Left lung (tissue), 14 donors: ENCODE measurements at places on chromosomes 12 and 14. TPM values are rescaled to one million over a fixed set of nuclear protein-coding genes. Genes with fewer than 3 reads are reported as not detected.

The KIF26A gene
- total RNA-seq: 5.4 TPM

The MUCL1 gene
- not detected for total RNA-seq

The NRL gene
- total RNA-seq: 1.6 TPM

The ENTPD5 gene
- 18.7 TPM for total RNA-seq

The CELA1 gene
- not detected for total RNA-seq

The RPS6KL1 gene
- total RNA-seq: 6.7 TPM

The SLC7A7 gene
- total RNA-seq: 67.6 TPM

The MGP gene
- 789 TPM for total RNA-seq

The LRIG3 gene
- 28.6 TPM for total RNA-seq

The CLEC4A gene
- total RNA-seq: 6.5 TPM

The MORN3 gene
- total RNA-seq: 1.0 TPM

The TEX52 gene
- total RNA-seq: not detected

The SOAT2 gene
- total RNA-seq: not detected

The FAR2 gene
- total RNA-seq: 17.4 TPM

The OTX2 gene
- not detected for total RNA-seq

The C12orf56 gene
- not detected for total RNA-seq

The HCAR2 gene
- 5.1 TPM for total RNA-seq

The ASB8 gene
- total RNA-seq: 26.8 TPM

The ARHGAP9 gene
- 24.2 TPM for total RNA-seq

The GRIP1 gene
- 1.9 TPM for total RNA-seq

The MMP19 gene
- 78.4 TPM for total RNA-seq

The EML5 gene
- 1.8 TPM for total RNA-seq

The RND1 gene
- 4.0 TPM for total RNA-seq

The CDCA3 gene
- total RNA-seq: 2.0 TPM

The PIGH gene
- 21.6 TPM for total RNA-seq

The CNTN1 gene
- total RNA-seq: 7.2 TPM

The TMPRSS12 gene
- total RNA-seq: not detected

The FOS gene
- 92.2 TPM for total RNA-seq

The MAX gene
- total RNA-seq: 96.5 TPM

The PRICKLE1 gene
- 29.6 TPM for total RNA-seq

The B3GNT4 gene
- 0.23 TPM for total RNA-seq

The BMAL2 gene
- total RNA-seq: 14.1 TPM

The SLC2A13 gene
- 12.8 TPM for total RNA-seq

The USP5 gene
- total RNA-seq: 90.2 TPM

The TMEM132C gene
- 0.61 TPM for total RNA-seq

The DHRS2 gene
- 0.26 TPM for total RNA-seq

The TAS2R19 gene
- 3.3 TPM for total RNA-seq

The NID2 gene
- 30.7 TPM for total RNA-seq

The BLOC1S1 gene
- total RNA-seq: 114 TPM

The SELPLG gene
- total RNA-seq: 28.3 TPM

The TMTC1 gene
- total RNA-seq: 37.7 TPM

The RD3L gene
- total RNA-seq: not detected

The DHH gene
- total RNA-seq: 2.9 TPM

The RPGRIP1 gene
- 0.41 TPM for total RNA-seq

The OAS2 gene
- total RNA-seq: 24.0 TPM
